CD4-positive, alpha-beta T cell treated with Interleukin-21 for 1 hour (primary cell): ENCODE measurements at places on chromosomes 16 and 17.

GRCh38 chr16:87608400-87608985 lies 6.2 kb downstream of the JPH3 start:
- DNase-seq = peak; percentile 8

DNA sequence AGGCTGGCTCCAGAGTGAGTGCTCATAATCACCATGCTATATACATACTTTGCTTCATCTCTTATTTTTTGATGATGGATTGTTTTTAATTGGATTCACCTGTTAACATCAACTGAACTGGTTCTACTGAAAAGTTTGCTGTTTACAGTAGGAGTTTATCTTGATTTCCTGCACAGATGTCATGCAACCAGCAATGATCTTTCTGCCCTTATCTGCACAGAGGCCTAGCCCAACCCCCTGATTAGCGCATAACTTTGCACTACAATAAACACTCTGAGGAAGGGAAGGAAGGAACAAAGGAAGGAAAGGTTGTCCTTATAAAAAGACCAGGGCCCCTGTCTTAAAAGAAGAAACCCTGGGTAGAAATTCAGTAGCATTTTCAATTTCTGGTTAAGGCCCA lies 152.9 kb downstream of the RGS9 start:
- DNase-seq = no peak

GRCh38 chr16:52404546-52404945 lies 142.4 kb downstream of the TOX3 start:
- no peak for DNase-seq

GRCh38 chr16:81841722-81842121 lies 62.6 kb downstream of the PLCG2 start:
- DNase-seq = peak; percentile 57

- DNase-seq = no peak
Observed at GRCh38 chr16:59216291-59216690, 482.2 kb upstream of the GOT2 start.

DNA sequence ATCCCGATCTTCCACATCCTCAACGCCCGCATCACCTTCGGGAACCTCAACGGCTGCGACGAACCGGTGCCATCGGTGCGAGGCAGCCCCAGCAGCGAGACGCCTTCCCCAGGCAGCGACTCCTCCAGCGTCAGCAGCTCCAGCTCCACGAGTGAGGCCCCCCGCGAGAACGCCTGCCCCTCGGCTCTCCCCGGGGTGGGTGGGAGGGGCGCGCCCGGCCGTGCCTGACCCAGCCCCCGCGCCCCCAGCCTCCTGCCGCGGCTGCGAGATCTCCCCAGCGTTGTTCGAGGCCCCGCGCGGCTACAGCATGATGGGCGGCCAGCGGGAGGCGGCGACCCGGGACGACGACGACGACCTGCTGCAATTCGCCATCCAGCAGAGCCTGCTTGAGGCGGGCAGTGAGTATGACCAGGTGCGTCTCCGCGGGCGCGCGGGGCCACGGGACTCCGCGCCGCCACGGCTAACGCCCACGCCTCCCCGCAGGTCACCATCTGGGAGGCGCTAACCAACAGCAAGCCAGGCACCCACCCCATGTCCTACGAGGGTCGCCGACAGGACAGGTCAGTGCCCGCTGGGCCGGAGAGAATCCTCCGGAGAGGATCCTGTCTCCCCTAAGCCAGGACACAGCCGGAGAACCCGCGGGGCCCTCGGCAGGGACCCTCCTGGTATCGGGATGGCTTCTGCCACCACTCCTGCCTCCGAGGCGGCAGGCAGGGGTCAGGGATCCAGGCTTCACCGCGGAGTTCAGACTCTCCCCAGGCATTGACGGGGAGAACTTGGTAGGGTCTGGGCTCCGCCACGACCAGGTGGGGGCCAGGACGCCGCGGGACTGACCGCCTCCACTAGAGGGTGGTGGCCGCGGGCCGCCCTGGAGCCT lies 10.1 kb downstream of the CORO6 start:
- no peak for DNase-seq

DNA sequence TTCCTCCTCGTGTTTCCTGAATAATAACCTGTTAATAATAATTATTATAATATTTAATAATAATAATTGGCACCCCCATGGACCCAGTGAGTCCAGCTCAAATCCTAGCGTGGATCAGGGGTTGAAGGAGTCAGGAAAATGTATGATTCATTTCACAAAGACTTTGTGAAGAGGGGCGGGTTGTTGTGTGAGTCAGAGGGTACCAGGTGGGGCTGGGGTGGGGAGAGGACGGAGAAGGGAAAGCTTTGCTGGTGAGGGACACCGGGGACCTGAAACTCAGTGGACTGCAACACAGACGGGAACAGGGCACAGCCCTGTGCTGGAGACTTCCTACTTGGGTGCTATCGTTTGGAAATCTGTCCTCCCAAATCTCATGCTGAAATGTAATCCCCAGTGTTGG lies 3.1 kb upstream of the ADORA2B start:
- no peak for DNase-seq

GRCh38 chr16:75402159-75402820 lies 31.0 kb downstream of the CFDP1 start:
- no peak for DNase-seq

GRCh38 chr17:22490399-22490798 lies 798.1 kb downstream of the KCNJ18 start:
- DNase-seq = no peak

DNA sequence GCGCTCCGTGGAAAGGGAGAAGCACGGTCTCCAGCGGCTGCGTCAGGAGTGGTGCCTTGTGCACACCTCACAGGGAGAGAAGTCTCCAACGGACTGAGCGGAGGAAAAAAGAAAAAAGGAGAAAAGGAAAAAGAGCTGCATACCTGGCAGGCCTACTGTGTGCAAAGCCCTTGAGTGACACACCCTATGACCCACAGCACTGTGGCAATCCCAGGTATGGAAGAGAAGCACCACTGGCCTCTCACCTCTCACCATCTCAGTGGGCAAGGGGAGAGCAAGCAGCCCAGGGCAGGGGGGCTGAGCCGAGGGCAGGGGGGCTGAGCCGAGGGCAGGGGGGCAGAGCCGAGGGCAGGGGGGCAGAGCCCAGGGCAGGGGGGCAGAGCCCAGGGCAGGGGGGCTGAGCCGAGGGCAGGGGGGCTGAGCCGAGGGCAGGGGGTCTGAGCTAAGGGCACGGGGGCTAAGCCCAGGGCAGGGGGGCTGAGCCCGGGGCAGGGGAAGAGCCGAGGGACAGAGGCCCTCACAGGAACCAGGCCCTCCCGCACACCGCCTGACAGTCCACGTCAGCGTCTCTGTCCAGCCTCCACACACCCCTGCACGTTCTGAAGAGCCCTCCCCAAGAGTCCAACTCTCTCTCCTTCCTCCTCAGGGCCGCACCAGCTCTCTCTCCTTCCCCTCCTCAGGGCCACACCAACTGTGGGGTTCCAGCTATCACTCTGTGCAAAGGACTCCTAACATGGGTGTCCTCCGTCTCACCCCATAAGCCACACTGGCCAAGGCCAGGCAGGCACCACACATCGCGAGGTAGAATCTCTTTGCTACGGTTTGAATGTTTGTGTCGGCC lies 105.8 kb downstream of the ZNF778 start:
- no peak for DNase-seq

DNA sequence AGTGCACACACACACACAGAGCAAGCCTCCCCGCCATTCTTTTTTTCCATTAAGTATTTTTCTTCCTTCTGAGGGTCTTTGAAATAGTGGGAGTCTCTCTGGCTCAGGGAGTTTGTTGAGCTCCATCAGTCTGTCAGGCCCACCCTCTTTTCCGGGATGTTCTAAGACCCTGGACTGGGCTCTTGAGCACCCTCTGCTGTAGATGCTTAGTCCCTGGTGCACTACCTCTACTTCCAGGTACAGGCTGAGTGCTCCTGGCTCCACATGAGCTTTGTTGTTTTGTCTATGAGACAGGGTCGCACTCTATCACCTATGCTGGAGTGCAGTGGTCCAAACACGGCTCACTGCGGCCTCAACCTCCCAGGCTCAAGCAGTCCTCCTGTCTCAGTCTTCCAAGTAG lies 20.7 kb downstream of the LIMD2 start:
- DNase-seq = no peak

DNA sequence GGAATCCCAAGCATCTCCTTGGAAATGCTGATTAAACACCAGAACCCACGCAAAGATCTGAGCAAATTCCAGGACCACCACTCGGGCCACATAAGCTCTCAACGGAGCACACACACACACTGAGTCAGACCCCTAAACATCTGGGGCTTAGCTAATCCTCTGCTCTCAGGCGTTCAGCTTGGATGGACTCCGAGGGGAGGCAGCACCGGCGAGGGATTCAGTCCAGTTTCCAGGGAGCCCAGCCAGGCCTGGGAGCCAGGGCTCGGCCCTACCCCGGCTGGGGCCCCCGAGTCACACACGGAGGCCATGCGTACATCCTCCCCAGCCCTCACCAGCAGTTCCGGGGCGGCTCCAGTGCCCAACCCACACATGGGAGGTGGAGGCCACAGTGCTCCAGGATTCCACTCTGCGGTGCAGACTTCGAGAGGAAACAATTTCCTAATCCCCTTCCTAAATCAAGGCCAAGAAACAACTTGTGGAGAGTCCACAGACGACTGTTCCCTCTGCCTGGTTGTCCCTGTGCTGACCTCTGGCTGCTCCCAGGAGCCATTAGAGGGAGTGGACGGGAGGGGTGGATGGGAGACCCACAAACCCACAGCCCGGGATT lies 70.5 kb downstream of the GAS7 start:
- DNase-seq = no peak

DNA sequence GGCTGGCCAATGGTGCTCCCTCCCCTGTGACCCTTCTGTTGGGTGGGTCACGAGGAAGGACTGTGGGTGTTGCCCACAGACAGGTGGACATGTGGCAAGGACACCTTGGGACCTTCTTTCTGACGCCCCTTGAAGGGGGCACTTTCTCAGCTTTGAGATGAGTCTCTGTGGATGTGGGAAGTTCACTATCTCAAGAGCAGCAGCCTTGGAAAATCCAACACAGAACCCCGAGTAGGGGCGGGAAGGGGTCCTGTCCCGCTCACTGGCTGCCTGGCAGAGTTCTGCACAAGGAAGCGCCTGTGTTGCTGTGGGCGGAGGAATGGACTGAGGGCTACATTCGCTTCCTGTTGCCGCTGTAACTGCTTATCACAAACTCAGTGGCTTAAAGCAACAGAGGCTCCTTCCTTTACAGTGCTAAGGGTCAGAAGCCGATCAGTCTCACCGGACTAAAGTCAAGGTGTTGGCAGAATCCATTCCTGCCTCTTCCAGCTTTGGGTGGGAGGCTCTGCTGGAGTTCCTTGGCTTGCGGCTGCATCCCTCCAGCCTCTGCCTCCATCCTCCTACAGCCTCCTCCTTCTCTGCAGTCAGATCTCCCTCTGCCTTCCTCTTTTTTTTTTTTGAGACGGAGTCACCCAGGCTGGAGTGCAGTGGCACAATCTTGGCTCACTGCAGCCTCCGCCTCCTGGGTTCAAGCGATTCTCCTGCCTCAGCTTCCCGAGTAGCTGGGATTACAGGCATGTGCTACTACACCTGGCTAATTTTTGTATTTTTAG lies 305.2 kb downstream of the SEC14L1 start:
- DNase-seq = peak; percentile 59
